NCI-H2107 (cell line): ENCODE measurements at places on chromosomes 4 and X.

DNA sequence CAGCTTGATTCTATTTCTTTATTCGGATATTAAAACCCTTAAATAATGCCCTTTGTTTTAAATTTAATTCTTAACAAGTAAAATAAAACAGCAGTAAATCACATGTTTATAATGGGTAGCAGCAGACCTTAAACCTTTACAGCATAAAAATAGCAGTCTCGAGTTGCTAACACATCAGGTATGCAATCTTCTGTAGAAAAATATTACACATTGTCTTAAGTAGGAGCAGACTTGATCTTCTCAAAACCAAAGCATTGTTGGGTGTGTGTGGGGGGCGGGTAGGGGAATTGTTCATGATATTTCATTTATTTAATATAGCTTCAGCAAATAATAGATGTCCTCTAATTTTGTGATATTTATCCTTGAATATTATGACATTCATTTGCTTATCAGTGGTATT, 331.4 kb downstream of the PCDH7 start:
- no peak for DNase-seq

GRCh38 chrX:108642273-108642628, 94.1 kb downstream of the IRS4 start:
- DNase-seq, result no peak

GRCh38 chr4:68810919-68811318, 4.9 kb upstream of the UGT2B10 start:
- DNase-seq, result no peak

- no peak for DNase-seq
Measured at GRCh38 chr4:86564795-86565194, 29.3 kb upstream of the PTPN13 start.

GRCh38 chr4:130233377-130234047, 1137.6 kb downstream of the C4orf33 start:
- DNase-seq, result no peak

DNA sequence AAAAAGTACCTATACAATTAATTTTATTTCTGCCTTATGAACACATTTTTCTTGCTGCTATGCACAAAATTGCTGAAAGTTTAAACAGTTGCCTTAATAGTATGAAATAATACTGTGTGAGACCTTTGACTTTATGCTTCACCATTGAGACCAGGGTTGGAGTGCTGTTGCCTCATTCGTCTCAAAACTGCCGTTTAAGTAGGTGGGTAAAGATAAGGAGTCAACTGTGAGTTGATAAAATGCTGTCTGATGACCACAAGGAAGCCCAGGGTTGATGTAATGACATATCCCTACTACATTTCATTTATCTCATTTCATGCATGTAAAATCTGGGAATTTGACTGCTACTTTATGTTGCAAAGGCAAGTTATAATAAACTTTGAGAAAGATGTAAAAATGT, 23.4 kb downstream of the STK26 start:
- DNase-seq, result no peak

DNA sequence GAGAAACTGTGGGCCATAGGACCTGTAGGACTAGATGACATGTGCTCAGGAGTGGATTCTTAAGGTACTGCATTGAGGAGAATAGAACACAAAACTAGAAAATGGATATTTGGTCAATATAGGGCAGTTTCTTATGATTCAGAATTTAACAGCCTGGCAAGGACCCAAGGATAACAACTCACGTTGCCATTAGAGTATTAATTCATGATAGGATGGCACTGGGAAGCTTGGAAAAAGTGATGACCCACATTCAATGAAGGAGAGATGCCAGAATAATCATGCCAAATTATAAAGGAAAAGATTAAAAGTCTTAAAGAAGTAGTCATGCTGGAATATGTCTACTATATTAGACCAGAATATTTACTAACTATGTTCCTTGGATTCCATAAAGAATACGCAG, 594.5 kb downstream of the ANKRD50 start:
- DNase-seq, result no peak

- DNase-seq, result no peak
Measured at GRCh38 chr4:121220698-121221097, 56.6 kb upstream of the TNIP3 start.

DNA sequence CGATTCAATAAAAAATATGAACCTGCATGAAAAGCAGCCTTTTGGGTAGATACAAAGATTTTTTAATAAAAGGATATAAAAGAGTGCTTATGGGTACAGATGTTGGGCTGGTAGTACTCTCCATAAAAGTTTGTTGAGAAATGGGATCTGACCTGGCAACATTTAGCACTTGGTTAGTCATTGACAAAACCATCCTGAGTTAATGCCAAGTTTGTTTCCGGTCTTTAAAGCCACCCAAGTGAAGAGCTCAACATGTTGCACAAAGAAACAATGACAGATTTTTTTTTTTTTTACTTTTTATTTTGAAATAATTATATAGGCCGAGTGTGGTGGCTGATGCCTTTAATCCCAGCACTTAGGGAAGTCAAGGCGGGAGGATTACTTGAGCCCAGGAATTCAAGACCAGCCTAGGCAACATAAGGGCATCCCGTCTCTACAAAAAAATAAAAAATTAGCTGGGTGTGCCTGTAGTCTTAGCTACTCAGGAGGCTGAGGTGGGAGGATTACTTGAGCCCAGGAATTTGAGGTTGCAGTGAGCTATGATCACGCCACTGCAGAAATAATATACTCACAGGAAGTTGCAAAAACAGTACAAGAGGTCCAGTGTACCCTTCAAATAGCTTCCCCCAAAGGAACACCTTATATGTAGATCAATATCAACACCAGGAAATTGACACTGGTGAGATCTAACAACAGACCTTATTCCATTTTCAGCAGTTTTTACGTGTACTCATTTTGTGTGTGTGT, 16.6 kb downstream of the CHST7 start:
- no peak for DNase-seq
